SHP77 (cell line): ENCODE measurements at places on chromosomes 3 and 15.

DNA sequence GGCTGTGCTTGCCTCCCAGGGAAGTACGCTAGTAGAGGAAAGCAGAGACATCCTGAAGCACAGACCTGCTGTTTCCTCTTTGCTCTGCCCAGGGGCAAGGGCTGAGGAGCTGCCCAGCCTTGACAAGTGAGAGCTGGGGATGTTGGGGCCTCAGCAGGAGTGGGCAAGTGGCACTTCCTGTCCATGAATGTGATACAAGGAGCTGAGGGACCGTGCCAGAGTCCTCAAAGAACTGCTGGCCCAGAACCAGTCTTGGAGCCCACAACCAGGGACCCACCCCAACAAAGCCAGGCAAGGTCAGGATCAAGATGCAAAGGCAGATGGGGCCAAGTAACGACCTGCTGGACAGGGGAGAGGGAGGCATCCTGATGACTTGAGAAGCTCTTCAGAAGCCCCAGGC is 70.3 kb downstream of the TRIM42 start:
- no peak for DNase-seq

DNA sequence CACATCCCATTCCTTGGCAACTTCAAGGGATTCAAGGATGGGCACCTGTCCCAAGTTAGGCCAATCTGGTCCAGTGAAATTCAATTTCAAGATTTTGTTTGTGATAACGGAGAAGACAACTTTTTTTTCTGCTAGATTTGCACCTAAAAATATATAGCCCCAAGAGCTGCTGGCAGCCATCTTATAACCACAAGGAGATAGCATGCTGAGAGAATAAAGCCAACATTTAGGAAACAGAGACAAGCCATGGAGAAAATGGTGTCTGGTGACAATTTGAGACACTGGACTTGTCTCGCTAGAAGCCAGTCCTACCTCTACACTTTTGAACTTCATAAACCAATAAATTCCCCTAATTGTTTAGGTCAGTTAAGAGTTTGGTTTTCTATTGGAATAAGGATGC is 5.4 kb downstream of the PARL start:
- DNase-seq: no peak

DNA sequence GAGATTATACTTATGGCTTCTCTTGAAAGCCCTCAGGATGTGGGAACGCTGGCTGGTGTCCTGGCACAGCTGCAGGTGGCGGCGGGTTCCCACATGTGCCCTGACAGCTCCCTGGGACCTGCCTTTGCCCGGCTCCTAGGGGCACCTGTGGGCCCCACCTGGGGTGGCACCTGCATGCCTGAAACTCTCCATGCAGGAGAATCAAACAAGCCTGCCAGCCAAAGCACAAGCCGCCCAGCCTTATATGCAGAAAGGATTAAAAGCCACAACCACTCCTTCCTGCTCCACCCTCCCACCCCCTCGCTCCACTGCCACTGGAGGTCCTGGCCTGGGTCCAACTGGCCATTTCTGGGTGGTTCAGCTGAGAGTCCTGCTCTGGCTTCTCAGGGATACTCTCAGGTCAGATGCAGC is 18.1 kb downstream of the TRPM1 start:
- peak; percentile 11 for DNase-seq

DNA sequence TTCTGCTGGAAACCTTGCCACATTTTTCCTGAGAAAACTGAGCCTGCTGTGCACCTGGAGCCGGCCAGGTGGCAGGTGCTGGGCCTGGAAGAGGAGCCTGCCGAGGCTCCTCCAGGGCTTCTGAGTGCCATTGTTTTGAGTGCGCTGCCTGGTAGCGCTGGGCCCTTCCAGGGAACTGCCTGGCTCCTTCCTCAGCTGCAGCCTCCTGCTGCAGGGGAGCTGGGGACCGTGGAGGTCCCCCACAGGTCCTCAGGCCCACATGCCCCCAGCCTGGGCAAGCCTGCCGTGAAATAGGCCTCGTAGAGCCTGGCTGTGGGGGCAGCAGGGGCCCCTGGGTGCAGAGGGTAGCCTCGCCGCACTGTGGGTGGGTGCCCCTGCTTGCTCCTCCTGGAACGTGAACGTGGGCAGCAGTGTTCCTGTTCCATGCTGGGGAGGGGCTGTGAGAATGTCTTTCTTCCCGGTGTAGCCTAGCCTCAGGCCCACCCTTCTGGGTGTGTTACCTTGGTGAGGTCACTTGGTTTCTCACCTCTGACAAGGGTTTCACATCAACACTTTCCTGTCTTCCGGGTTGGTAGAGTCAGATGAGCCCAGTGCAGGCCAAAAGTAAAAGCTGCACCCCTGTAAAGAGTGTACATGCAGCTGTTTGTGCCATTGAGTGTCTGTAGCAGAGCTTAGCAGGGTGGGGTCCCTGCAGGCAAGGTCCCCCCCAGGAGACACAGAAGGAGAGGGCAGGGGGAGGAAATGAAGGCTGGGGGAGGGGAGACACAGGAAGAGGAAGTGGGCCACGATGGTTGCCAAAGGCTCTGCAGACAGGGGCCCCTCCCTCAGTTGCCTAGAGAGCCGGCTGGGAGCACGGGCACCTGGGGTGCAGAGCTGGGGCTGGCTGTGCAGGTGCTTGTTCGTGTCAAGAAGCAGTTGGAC is 34.5 kb downstream of the KLF13 start:
- peak; percentile 59 for DNase-seq

DNA sequence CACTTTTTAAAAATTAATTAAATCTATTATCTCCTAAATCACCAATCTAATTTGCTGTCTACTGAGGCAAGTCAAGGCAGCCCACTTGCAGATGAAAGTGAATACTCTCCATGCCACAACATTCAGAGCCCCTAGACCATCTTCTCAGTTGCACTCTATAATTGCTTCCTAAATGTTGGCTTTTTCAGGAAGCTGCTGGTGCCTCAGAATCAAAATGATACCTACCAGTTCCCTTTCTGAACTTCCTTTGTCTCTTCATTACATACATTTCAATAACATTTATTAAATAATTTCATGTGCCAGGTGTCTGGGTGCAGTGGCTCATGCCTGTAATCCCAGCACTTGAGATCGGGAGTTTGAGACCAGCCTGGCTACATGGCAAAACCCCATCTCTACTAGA is 124.1 kb downstream of the SERPINI1 start:
- no peak for DNase-seq

DNA sequence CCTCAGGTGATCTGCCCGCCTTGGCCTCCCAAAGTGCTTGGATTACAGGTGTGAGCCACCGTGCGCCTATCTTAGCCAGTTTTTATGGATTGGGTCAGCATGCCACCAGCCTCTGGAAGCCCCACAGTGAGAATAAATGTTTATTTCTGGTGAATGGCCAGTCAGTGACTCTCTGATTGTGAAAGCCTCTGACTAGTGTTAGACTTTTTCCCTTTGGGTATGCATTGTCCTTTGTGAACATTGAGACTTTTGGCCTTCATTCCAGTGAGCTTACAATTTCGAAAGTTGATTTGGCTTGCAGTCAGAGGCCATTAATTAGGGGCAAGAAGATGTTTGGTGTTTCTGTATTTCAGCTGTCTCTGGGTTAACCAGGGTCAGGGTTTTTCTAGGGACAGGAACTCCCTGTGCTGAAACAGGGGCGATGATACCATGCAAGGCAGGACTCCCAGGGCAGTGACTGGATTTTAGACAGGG is 274.5 kb upstream of the C2CD4B start:
- no peak for DNase-seq

- no peak for DNase-seq
Observed at GRCh38 chr3:160134454-160134853, 90.8 kb upstream of the C3orf80 start.

- no peak for DNase-seq
Observed at GRCh38 chr3:24981309-24981708, 446.8 kb upstream of the RARB start.

- DNase-seq: no peak
Observed at GRCh38 chr15:63133786-63134185, 12.1 kb downstream of the LACTB start.

DNA sequence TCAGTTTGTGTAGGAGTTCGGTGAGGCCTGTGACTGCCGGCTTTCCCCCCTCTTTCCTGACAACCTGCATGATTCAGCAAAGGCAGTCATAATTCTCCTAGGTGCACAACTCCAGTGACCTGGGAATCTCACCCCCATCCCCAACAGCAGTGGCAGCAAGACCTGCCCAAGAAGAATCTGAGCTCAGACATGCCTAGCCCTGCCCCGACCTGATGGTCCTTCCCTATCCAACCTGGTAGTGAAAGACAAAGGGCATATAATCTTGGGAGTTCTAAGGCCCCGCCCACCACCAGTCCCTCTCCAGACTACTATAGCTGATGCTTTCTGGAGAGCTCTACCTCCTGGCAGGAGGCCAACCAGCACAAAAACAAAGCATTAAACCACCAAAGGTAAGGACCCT is 44.2 kb upstream of the ZBED2 start:
- no peak for DNase-seq

- DNase-seq: no peak
Observed at GRCh38 chr3:78908236-78908635, 859.6 kb downstream of the ROBO1 start.

DNA sequence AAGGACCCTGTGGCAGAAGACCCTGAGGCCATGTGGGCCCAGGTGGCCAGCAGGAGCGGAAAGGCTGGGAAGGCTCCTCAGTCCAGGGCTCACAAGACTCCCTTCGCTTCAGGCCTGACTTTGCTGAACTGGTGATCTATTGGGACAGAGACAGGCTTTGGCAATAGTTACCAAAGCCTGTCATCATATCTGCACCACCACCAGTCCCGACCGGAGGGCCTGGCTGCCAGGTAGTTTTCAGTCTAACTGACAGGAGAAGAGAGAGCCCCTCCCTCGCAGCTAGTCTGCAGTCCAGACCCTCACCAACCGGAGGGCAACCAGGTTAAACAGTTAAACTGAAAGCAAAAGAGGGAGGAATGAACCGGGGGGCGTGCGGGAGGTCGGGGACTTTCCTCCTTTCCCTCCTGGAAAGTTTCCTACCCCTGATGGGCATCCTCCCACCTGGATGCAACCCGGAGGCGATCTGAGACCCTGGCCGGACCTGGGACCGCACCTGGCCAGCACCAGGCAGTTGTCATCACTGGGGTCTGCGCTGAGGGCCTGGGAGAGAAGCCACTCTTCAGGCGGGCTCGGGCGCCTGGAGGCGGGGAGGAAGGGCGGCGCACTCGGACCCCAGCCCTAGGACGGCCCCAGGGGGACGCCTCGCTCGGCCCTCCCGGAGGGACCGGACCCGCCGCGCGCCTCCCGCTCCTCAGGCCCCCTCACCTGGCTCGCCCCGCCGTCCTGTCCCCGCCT is 435 bp downstream of the RAB27A start:
- peak; percentile 18 for DNase-seq

- DNase-seq: no peak
Observed at GRCh38 chr3:27800261-27800660, 78.1 kb upstream of the EOMES start.

DNA sequence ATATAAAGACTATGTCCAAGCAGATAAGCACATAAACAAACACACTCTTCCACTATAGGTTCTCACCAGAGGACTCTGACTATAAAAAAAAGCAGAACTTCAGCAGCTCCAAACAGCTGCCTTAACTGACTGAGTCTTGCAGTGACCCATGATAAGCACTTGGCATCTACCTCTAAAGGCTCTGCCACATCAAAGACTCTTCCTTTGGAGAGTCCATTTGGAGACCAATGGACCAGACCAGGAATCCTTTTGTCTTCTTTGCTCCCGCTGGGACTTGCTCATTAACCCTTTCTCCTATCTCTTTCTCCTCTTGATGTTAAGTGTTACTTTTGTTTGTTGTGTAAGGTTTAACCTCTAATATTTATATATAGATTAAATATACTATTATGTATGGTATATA is 424.1 kb downstream of the RSL24D1 start:
- no peak for DNase-seq

DNA sequence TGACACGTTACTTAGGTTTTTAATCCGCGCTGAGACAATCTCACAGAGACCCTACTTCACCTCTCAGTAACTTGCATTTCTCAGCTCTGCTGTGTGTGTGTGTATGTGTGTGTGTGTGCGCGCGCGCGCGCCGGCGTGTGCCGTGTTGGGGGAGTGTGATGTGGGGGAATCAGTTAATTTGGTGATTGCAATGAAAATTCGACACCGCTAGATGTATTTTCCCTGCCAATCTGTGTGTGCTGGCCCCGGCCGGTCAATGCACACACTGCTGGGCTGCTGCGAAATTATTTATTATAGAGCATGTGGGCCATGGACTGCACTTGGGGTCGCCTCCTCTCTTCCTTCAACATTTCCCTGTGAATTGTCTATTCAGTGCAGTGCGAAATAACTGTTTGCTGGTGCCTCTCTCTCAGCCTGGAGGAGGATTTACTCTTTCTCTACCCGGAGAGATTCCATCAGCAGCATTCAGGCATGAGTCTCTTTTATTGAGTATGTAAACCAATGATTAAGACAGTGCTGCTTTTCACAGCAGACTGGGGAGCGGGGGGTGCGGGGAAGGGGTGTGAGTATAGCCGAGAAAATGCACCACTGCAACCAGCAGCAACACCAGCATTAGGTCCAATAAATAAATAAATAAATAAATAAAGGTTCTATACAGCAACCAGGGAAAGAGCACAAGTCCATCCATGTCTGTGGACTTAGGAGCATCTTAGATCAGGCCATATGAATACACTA is 2.9 kb downstream of the CADM2 start:
- DNase-seq: no peak

- DNase-seq: no peak
Observed at GRCh38 chr3:36663666-36664291, 100.6 kb downstream of the DCLK3 start.

DNA sequence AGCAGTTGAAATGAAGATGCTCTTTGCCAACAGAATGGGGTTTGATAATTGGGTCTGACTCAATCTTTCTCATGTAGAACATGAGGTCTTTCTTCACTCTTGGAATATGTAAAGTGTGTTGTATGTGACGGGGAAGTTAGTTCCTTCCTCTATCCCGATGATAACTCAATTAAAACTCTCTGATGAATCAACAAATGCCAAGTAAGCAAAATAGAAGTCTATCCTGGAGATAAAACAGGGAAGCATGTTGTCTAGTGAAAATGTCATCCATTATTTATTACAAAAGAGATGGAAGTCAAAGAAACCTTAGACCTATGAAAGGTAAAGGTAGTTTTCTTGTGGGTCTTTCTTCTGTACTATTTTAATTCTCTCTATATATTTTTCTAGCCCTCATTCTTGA is 274.2 kb upstream of the ARRDC4 start:
- DNase-seq: no peak

- no peak for DNase-seq
Observed at GRCh38 chr3:129357616-129358015, 70.8 kb downstream of the EFCAB12 start.

- DNase-seq: no peak
Observed at GRCh38 chr15:73183071-73183470, 130.8 kb downstream of the NEO1 start.

GRCh38 chr3:36477655-36478054 is 97.4 kb downstream of the STAC start:
- DNase-seq: no peak

GRCh38 chr3:24229468-24230221 is 265.0 kb downstream of the THRB start:
- no peak for DNase-seq

GRCh38 chr3:48564022-48564421 is 441 bp upstream of the UCN2 start:
- peak; percentile 20 for DNase-seq

DNA sequence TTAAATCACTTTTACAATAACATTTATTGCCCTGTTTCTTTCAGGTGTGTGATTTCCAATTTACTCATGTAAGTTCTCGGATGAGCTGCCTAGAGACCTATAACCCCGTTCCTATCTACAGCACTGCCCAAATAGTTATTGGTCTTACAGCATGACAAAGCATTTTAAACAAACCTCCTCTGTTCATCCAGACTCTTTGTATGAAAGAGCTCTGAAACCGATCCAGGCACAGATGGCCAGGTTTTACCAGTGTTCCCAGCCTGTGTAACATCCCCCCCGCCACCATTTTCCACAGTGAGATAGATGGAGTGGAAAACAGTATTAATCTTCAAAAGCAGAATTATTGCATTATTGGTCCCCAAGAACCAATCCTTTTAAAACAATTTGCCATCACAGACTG is 59.0 kb upstream of the SPTSSB start:
- no peak for DNase-seq
